ENCODE measurements at places on chromosomes 5 and 9. TPM values are rescaled to one million over a fixed set of nuclear protein-coding genes. Genes with fewer than 3 reads are reported as not detected.

IL33 gene
- total RNA-seq = 2.4 TPM

PRSS3 gene
- 95.6 TPM for total RNA-seq

C9orf50 gene
- not detected for total RNA-seq

LCN1 gene
- not detected for total RNA-seq

EMB gene
- total RNA-seq = 40.8 TPM

COL15A1 gene
- under 0.01 TPM for total RNA-seq

SURF2 gene
- total RNA-seq = 46.6 TPM

ALDOB gene
- not detected for total RNA-seq

Data from bronchial epithelial cell (primary cell).